GM19239 (cell line): ENCODE measurements at places on chromosomes 5 and 9.

DNA sequence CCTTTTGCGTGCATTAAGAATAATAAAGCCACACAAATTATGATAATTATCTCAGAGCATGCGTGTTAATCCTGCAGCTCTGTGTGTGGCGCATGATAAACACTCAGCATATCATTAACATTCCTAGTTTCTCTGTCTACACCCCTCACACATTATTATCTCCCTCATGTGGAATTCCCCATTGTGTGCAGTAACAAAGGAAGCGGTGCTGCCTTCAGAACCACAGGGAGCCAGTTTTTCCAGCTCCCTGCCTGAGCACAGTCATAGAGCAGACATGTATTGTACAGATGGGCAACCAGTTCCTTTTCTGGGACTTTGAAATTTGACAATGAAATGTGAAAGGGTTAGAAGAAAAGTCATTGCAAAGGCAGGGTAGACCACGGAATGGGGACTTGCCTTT, 1365.5 kb upstream of the CDH9 start:
- DNase-seq = no peak

DNA sequence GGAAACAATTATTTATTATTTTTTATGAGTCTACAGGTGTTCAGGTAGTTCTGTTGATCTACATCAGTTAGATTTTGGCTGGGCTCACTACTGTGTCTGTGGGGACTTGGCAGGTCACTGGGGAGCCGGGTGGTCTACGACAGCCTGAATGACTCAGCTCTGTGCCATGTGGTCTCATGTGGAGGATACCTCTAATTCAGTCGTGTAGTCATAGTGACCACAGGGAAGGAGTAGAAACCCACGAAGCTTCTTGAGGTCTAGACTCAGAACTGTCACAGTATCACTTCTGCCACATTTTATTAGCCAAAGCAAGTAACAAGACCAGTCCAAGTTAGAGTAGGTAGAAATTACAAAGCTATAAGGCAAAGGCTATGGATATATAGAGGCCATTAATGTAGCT, 64.7 kb upstream of the GRAMD2B start:
- DNase-seq = peak; percentile 24

GRCh38 chr9:21395778-21396717, 10.8 kb upstream of the IFNA2 start:
- no peak for DNase-seq

GRCh38 chr5:171961117-171961516, 45.3 kb downstream of the FBXW11 start:
- no peak for DNase-seq

GRCh38 chr9:4130166-4130565, 169.7 kb downstream of the GLIS3 start:
- DNase-seq = no peak
